ENCODE measurements at places on chromosomes 2 and 18. TPM values are rescaled to one million over a fixed set of nuclear protein-coding genes. Genes with fewer than 3 reads are reported as not detected.

GRCh38 chr2:69163109-69163508 is 150.1 kb downstream of the ANTXR1 start:
- peak; percentile 84 for DNase-seq

DNA sequence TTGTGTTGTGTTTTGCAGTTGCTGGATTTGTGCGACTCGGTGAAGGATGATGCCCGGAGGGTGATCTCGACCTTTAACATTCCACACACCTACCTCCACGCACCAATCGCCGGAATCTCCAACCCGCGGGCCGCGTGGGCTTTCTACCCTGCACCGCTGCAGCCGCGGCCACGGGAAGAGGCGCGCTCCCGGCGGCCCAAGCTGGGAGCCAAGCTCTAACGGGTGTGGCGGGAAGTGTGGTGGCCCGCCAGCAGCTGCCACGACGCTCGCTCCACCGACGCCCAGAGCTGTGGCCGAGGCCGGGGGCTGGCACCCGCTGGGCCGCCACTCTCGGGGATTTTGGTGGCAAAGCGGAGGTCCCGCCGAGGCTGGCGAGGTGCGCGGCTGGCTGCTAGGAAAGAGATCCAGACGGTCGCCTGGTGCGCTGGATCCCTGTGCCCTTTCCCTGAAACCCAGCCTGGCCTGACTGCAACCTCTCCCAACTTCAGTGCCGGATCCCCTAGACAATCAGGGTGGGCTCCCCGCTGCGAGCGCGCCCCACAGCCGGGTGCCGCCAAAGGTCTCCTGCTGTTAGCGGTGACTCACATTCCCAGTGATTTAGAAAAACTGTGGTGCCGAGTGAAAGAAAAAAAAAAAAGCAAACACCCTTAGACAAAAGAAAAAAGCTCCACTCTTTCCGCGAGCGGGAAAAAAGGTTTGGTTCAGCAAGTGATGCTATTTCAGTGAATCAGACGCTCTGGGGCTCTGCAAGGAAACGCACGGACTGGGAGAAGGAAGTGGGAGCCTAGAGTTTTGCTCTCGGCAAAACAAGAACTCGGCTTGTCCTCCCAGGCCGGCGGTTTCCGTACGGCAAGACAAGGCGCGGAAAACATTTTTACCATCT is 2.9 kb upstream of the BCL2L11 start:
- DNase-seq: no peak

The CUL3 gene
- 62.7 TPM for total RNA-seq

The CTAGE1 gene
- not detected for total RNA-seq

The ZNF396 gene
- 0.53 TPM for total RNA-seq

The NTSR2 gene
- not detected for total RNA-seq

DNA sequence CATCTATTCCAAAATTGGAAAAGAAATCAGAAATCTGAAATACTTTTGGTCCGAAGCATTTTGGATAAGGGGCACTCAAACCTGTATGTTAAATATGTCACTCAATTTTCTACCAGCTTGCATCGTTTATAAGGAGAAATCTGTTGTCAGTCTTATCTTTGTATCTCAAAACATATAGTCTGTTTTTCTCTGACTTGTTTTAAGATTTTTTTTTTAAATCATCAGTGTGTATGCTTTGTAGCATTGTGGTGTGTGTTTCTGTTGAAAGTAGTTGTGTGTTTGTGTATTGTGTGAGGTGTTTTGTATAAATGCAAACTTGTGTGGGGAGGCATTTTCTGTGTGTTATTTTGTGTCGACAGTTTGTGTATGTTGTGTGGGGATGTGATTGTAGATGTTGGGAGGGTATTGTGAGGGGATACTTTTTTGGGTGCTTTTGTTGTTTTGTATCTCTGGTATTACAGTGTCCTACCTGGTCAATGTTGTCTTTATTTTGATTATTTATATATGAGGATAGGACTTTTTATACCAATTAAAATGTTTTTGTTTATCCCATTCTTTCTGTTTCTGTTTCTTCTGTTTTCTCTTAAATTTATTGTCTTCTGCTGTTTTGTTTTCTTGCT is 30.9 kb downstream of the SMCHD1 start:
- no peak for DNase-seq

The AFF3 gene
- under 0.01 TPM for total RNA-seq

DNA sequence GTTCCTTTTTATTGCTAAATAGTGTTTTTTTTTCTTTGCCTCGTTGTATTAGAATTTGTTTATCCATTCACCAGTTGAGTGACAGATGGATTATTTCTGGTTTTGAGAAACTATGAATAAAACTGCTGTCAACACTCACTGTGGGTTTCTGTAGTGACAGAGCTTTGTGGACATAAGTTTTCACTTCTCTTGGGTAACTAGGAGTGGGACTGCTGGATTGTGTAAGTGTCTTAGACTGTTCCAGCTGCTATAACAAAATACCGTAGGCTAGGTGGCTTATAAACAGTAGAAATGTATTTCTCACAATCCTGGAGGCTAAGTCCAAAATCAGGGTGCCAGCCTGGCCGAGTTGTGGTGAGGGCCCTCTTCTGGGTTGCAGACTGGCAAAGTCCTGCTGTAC is 71.9 kb downstream of the TNFRSF11A start:
- DNase-seq: no peak

The CRACDL gene
- total RNA-seq: 9.7 TPM

DNA sequence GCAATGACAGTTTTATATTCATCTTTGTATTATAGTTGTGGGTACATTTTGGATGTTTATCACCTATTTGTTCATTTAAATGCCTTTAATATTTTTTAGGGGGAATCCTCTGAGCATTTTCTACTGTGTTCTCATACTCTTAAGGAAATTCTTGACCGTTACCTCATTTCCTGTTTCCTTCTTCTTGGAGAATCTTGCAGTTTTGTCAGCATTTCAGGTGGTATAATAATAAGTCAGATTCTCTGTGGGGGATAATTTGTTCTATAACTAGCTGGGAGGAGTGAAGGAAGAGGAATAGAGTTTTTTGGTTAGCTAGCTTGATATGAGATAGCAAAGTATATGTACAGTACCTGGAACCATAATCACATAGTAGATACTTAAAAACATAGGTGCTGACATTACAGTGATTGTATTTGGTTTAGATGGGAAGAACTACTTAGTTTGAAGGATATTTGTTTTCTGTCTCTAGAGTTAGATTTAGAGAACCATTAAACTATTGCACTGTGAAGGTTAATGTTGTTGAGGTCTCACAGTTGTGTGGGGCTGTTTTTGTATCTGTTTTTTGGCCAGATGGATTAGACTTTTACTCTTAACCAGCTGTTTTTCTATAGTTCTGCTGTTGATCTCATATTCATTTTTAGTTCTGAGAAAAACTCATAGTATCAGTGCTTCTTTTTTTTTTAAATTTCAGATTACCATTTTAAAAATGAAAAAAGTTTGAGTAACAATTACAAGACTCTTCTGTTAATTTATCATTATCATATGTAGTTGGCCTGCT is 14.2 kb downstream of the MTX2 start:
- DNase-seq: peak; percentile 37

GRCh38 chr2:53826587-53827397 is 33.0 kb downstream of the GPR75 start:
- no peak for DNase-seq

- no peak for DNase-seq
Measured at GRCh38 chr18:29560270-29560669, 1383.3 kb upstream of the CDH2 start.

- DNase-seq: no peak
Measured at GRCh38 chr2:6771634-6772611, 93.8 kb downstream of the CMPK2 start.

DNA sequence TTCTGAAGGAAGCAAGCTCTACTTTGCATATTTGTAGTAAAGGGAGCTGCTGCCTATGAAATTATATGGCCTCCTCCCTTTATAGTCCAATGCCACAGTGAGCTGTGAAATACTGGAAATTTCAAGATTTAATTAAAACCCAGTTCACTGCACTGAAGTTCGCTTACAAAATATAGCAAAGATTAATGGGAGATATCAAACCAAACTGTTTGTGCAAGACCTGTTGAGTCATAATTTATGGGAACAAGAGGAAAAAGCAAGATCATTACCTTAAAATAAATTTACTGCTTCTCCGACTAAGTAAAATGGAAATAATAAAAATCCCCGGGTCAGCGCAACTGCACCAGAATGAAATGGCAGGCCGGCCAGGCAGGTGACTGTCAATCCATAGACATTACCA is 215.5 kb upstream of the RAB6C start:
- no peak for DNase-seq

The KCNS3 gene
- total RNA-seq: 2.6 TPM

DNA sequence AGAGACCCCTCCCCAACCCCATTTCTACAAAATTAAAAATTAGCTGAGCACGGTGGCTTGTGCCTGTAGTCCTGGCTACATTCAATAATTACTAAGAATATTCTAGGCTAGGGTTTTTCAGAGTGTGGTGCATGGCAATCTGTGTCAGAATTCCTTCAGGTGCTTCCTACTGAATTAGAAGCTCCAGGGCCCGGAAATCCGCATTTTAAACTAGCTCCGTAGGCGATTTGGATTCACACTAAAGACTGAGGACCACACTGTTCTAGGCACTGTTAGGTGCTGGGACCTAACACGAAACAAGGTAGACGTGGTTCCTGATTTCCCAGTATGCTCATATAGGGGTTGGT is 628 bp upstream of the ZFAND2B start:
- no peak for DNase-seq

- DNase-seq: no peak
Measured at GRCh38 chr18:55031576-55031975, 72.3 kb upstream of the CCDC68 start.

The RNF181 gene
- total RNA-seq: 248 TPM

The RNU2-63P gene
- 66.2 TPM for total RNA-seq

DNA sequence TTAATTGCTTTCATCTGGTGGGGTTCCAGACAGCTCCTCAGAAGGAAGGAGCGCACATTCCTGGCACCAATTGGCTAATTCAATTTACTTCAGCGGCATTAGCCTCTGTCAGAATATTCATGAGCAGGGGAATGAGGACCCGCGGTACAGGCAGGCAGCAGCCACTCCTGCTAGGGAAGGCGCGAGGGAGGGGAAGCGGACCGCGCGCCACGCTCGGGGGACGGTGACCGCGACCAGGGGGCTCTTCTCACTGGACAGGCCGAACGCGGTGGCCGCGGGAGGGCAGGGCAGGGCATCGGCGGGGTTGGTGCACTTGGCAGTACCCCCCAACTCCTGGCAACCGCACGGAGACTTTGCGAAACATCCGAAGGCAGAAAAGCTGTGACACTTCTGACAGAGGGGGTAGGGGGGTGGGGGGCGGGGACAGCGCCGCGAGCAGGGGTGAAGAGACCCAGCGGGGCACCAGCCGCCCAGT is at the start of gene CDH20:
Gene CDH20, plus strand, starts transcription at position 160 of the 475 bp plus-strand sequence.
- DNase-seq: no peak

The SERPINB11 gene
- total RNA-seq: not detected

The SCYGR5 gene
- total RNA-seq: not detected

DNA sequence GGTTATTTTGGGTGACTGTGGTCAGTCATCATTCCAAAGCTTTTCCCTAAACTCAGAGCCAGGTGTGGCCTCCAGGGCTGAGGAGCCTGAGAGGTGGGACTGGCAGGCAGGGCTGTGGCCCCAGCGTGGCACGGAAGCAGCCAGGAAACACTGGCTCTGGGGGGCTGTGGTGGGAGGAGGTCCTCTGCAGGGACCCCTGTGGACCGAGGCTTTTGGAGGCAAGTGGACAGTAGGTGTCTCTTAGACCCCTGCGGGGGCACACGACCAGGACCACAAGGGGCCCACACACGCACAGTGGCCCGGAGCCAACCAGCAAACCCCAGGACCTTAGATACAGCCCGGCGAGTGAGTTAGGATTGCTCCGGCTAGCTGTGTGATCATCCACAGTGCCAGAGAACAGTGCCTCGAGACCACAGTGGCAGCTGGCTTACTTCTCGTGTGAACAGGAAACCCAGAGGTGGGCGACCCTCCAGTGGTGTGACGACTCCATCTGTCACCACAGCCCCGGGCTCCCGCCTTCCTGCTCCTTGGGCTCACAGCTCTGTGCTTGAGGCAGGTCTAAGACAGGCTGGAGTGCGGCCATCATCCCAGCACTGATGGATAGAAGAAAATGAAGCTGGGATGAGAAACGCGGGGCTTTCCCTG is 1.6 kb upstream of the RTP5 start:
- DNase-seq: no peak

- DNase-seq: no peak
Measured at GRCh38 chr18:22591222-22591621, 173.5 kb upstream of the CTAGE1 start.

The C2orf42 gene
- total RNA-seq: 10.4 TPM

- no peak for DNase-seq
Measured at GRCh38 chr2:155145758-155146229, 447.3 kb downstream of the KCNJ3 start.
